ENCODE measurements at places on chromosomes 6 and 20.
A peak's percentile ranks its signal among the peaks of the same experiment; 100 is the strongest.

GRCh38 chr6:122678841-122679240, 68.6 kb downstream of the PKIB start:
- DNase-seq, result no peak

GRCh38 chr20:38246357-38247165, 14.0 kb downstream of the KIAA1755 start:
- DNase-seq, result no peak

GRCh38 chr6:84718038-84718955, 46.1 kb downstream of the TBX18 start:
- no peak for DNase-seq

DNA sequence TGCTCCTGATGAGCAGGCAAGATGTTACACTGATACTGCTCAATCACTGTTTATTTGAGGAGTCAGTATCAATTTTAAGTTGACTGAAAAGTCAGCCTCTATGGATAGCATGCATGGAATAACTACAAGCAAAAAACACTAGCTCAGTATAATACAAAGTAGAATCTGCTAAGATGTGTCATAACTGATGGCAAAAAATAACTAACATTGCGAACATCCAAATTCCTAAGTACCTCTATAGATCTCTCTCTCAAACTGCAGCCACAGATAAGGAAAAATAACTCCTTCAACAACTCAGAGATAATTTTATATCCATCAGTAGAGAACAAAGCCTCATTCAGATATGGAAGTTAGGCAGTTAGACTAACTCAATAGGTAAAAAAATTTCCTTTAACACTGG, 16.3 kb downstream of the HDAC2 start:
- DNase-seq, result no peak

DNA sequence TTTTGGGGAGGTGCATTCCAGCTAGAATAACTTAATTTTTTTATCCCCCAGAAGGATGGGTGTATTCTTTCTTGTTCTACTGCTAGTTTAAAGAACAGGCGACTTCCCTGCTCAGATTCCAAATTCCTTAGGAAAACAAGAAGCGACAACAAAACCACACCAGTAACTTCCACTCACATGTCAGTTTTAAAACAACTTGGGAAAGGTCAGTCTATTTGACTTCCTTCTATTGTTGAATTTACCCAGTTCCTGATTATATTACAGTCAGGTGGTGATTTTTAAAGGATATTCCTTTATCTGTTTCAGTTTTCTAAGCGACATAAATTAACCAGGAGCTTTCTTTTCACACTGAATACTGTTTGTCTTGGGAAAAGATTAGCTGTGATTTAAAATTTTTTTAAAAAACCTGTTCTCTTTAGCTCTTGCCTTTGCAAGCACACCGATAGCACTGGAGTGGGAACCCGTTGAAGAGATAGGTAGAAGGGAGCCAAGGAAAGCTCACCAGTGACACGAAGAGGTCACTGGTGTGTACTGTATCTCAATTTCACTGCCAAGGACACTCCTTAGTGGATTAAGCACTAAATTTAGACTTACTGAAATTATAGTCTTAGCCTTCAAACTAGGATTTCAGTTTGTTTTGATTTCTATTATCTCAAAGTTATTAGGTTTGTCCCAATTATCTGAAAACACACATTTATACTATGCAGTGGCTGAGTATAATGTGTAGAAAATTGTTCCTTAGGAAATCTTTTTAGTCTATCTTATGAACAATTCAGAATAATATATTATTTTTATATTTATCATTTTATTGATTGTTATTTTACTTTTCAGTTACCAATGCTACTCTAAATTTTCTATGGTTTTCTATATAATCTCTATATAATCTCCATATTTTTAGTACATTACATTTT, 22.3 kb downstream of the MARCKS start:
- no peak for DNase-seq

- DNase-seq, result no peak
Measured at GRCh38 chr6:130223508-130223907, 757 bp upstream of the SAMD3 start.

GRCh38 chr20:8952721-8953120, 116.2 kb upstream of the PLCB4 start:
- DNase-seq, result no peak

DNA sequence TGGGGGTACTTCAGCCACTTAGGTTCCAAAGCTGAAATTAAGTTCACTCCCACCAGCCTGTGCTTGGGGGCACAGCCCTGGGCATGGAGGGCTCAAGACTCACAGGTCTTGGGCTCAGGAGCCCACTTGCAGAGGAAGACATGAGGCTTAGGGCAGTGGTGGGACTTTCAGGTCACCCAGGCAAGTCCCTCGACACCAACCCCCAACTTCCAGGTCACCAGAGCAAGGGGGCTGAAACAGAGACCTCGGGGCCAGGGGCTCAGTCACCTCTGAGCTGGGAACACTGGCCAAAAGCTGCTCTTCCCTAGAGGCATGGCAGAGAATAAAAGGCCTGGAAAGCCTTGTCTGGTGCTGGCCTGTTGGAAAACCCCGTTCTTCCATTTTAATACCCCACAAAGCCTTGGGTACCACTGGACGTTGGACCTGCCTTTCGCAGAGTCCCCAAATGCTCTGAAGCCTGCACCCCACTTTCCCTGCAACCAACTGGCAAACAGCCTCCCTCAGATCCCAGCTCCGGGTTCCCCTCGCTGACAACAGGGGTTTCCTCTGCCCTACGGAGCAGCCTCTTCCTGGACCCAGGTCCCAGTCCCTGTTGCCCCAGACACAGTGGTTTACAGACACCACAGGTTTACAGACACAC, 160.9 kb upstream of the PMEPA1 start:
- no peak for DNase-seq

DNA sequence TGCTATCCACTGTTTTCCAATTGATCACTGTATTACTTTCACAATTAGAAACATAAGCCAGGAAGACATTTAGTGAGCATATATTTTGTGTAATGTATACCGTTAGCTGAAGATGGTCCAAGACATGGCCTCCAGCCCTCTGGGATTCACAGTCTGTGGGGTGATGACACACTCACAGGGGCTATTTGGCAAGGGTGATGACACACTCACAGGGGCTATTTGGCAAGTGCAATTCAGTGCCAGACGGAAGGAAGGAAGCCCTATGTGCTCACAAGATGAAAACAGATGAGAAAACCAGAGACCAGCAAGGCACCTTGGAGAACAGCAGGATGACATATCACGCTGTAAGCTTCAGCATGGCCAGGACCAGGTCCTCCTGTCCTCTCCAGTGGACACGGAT, 183.7 kb downstream of the MBOAT1 start:
- no peak for DNase-seq

DNA sequence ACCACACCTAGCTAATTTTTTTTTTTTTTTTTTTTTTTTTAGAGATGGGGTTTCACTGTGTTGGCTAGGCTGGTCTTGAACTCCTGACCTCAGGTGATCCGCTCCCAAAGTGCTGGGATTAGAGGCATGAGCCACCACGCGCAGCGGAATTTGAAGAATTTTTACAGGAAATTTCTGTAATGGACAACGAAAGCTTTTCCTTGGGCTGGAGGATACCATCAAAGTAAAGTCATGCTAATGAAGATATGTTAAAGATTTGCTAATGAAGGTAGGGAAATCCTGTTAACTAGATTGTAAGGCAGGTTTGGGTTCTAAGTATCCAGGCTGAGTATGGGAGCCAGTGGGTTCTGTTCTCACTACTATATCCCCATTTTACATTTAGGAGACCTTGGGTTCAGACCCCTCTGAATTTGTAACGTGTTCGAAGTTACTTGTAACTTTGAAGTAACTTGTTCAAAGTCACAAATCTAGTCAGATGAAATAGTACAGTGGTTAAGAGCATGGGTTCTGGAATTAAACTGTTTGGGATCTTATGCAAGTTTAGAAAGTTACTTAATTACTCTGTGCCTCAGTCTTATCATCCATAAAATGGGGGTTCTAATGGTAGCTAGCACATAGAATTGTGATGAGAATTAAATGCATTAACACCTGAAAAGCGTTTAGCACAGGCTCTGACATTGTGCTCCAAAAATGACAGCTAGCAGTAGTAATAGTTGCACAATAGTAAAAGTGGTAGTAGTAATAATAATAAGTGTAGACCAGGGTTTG, 123.4 kb upstream of the GPR6 start:
- no peak for DNase-seq

DNA sequence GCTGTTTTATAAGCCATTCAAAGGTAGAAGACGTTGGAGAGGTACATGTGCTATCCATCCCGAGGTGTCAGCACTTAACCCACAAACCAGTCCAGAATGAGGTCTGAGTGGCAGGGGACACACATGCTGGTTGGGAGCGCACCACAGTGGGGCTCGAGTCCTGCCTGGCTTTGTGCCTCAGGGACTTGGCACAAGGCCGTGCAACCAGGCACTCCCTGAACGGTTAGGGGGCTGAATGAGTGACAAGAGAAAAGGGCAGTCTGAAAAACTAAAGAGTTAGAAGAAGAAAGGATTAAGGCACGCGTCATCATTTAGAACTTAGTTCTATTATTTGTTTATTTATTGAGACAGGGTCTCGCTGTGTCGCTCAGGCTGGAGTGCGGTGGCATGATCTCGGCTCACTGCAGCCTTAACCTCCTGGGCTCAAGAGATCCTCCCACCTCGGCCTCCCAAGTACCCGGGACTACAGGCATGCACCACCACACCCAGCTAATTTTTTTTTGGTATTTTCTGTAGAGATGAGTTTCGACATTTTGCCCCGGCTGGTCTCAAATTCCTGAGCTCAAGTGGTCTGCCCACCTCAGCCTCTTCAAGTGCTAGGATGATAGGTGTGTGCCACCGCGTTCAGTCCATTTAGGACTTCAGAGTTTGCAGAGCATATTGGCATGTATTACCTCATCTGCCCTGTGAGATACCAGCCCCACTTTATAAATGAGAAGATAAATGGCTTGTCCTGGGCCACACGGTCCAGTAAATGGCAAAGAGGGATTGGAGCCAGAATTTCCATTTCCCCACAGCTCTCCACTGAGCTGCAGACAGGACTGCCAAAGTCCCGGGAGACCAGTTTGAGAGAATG, 47.4 kb upstream of the IRF4 start:
- no peak for DNase-seq

- no peak for DNase-seq
Measured at GRCh38 chr6:32635526-32636123, 1.6 kb upstream of the HLA-DQA1 start.

DNA sequence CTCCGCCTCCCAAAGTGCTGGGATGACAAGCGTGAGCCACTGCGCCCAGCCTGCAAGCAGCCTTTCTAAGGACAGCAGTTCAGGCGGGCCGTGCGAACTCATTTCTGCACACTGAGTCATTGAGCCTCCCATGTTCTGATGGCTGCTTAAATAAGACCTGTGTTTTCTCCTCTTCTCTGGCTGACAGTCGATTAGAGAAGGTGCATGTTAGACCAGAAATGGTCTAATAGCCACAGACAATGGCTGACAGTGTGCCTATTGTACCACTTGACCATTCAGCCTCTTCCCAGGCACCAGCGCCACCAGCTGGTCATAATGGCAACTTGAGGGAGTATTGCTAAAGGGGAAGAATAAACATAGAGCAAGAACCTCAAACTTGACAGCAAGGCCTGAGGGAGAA, 6.2 kb downstream of the CST11 start:
- DNase-seq, result no peak

- DNase-seq, result no peak
Measured at GRCh38 chr6:124872361-124873065, 89.7 kb upstream of the RNF217 start.

- DNase-seq, result no peak
Measured at GRCh38 chr20:50810063-50810462, 15.2 kb downstream of the BCAS4 start.

GRCh38 chr6:44381739-44382138, 5.8 kb upstream of the CDC5L start:
- no peak for DNase-seq

- peak; percentile 23 for DNase-seq
Measured at GRCh38 chr6:17207281-17207680, 73.9 kb upstream of the RBM24 start.

GRCh38 chr6:9921366-9921765, 493.5 kb downstream of the TFAP2A start:
- DNase-seq, result no peak

- DNase-seq, result no peak
Measured at GRCh38 chr20:23658989-23659609, 21.3 kb upstream of the CST3 start.

GRCh38 chr20:36126836-36127527, 27.6 kb upstream of the EPB41L1 start:
- DNase-seq, result no peak

GRCh38 chr20:12984069-12984765, 24.6 kb upstream of the SPTLC3 start:
- no peak for DNase-seq

DNA sequence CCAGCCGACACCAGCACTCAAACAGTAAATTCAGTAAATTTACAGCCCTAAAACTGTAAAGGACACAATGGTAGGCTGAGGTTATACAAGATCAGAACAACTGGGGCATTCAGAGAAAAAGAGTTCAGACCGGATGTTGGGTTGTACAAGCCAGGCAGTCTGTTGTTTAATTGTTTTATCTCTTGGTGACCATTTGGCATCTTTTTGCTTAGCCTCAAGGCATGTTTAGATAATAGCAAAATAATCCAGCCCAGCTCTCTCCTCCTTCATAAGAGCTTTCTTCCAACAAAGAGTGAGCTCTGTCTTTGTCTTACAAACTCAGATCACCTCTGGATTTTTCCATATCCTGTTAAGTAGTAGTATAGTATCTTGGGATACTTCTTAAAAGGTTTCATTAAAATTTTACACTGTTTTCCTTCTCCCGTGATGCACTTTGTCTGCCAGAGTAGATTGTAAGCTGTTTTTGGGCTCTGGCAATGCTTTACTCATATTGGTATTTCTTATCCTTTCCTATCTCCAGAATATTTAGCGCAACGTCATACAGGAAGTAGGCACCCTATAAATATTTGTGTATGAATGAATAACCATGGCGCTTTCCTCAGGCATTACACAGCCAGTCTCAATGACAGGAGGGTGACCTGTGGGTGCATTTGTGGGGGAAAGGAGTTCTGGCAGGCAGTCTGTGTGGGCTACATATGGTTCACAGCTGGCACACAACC, 35.6 kb upstream of the TRAM2 start:
- no peak for DNase-seq

DNA sequence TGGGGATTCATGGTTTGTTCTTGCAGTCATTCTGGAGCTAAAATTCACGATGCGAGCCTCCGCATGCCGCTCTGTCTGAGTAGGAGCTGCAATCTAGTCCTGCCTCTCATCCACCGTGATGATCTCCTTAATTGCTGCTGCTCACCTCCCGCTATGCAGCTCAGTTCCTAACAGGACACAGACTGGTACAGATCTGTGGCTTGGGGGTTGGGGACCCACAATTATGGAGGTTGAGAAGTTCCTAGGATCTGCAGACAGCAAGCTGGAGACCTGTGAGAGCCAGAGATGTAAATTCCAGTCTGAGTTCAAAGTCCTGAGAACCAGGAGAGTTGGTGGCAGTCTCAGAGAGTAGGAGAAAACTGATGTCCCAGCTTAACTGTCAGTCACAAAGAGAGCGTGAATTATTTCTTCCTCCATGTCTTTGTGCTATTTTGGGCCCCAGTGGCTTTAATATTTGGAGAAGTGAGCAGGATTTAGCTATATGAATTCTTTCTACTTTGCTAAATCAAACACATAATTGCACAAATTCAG, 378.7 kb upstream of the MAN1A1 start:
- DNase-seq, result no peak

Measured in AG04450 (cell line).